ENCODE measurements at places on chromosomes 4 and X.

DNA sequence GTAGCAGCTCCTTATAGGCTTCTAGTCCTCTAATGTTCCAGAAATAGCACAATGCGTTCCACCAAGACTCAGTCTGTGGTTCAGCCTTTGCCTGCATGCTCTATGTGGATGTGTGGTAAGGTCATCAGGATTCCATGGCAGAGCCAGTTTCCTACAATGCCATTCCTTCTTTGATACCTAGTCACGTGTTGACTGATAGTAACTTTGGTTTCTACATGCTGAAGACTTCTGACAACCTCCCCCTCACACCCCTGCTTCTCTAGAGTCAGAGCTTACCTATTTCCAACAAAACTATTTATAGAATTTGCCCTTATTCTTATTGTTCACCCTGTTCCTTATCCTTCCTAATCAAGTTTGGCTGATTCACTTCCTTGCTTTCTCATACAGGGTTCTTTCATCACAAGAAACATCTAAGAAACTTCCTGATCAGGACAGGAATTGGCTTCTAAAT is 81.1 kb downstream of the CT47B1 start:
- DNase-seq, result peak; percentile 52

GRCh38 chr4:13933191-13933590 is 305.7 kb upstream of the BOD1L1 start:
- DNase-seq, result peak; percentile 71

DNA sequence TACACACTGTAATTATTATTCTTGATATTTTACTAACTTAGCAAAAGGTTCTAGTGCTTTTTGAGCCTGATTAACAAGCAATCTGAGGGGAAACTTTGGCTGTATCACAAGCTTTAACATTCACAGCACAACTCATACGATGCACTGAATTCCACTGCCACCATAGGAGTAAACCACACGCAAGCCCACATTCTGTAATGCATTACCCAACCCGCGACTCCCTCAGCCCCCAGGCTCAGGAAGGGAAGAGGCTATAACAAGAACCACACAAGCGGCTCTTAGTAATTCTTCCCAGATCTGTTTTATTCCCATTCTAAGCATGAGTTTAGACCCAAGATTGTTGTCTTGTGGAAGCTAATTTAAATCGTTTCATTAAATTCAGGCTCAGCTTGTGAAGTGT is 138.5 kb upstream of the TBL1X start:
- no peak for DNase-seq

DNA sequence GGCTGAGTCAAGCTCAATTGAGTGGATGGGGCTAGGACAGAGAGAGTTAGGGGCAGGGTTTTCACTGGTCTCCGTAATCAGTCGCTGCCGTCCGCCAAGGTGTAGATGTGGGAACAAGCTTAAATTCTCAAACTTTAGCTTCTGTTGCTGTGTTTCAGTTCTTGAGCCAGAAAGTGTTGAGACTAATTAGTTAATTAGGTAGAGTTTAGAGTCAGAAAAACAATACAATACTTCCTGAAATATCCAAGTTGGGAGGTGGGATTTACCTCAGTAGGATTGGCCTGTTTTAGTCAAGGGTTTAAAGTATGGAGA is 1.1 kb upstream of the UBE2D3 start:
- peak; percentile 45 for DNase-seq

DNA sequence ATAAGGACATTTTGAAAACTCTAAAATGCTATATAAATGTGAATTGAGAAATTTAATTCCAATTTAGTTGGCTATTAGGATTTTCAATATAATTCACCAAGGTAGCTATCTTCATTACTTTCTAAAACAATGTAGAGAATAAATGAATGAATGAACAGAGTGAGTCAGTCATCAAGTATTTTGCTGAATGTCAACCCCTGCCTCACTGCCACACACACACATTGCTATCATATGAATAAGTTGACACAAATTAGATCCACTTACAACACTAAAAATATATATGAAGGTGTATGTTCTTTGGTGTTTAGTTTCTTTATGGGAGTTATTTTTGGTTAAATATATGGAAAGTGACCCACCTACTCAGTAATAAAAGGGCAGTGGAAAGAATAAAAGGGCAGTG is 141.4 kb upstream of the SMIM10 start:
- peak; percentile 52 for DNase-seq

Measured in GM23248 (cell line).